ENCODE measurements at places on chromosomes 5 and 9. TPM values are rescaled to one million over a fixed set of nuclear protein-coding genes. Genes with fewer than 3 reads are reported as not detected.

SHB gene
- total RNA-seq, result 27.1 TPM

DMRTA1 gene
- total RNA-seq, result not detected

- no peaks in the 10 kb centered on the region for H3K27me3 ChIP-seq
- no peak overlapping the region for H3K27ac ChIP-seq
- H3K4me1 ChIP-seq, result no peaks in the 10 kb centered on the region
- no peaks in the 10 kb centered on the region for H3K36me3 ChIP-seq
- no peak for DNase-seq
Measured at GRCh38 chr9:7338586-7339281, 460.8 kb downstream of the DMAC1 start.

- H3K27me3 ChIP-seq, result no peaks in the 10 kb centered on the region
- no peak for DNase-seq
- H3K4me1 ChIP-seq, result no peaks in the 10 kb centered on the region
- H3K36me3 ChIP-seq, result no peaks in the 10 kb centered on the region
- H3K4me3 ChIP-seq, result no peak overlapping the region
- no peak overlapping the region for H3K27ac ChIP-seq
Measured at GRCh38 chr5:12885018-12885417, 980.8 kb upstream of the CTNND2 start.

DNA sequence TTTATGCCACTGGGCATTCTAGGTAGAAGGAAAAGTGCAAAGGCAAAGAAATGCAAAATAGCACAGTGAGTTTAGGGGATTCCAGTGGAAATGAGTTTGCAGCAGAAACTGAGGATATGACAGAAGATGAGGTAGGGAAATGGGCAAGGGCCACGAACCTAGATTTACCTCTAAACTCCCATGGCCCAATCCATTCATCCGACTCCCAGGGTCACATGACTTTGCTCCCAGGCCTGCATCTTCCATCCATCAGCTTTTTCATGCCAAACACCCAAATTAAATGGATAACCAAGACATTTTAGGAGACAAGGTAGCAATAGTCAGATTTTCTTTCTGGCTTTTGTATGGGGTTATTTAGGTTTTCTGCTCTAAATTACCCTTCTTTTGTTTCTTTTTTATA is 22.2 kb upstream of the FABP6 start:
- H3K4me1 ChIP-seq, result no peaks in the 10 kb centered on the region
- H3K27ac ChIP-seq, result no peak overlapping the region
- H3K27me3 ChIP-seq, result no peaks in the 10 kb centered on the region
- no peak overlapping the region for H3K4me3 ChIP-seq
- no peak for DNase-seq

DNA sequence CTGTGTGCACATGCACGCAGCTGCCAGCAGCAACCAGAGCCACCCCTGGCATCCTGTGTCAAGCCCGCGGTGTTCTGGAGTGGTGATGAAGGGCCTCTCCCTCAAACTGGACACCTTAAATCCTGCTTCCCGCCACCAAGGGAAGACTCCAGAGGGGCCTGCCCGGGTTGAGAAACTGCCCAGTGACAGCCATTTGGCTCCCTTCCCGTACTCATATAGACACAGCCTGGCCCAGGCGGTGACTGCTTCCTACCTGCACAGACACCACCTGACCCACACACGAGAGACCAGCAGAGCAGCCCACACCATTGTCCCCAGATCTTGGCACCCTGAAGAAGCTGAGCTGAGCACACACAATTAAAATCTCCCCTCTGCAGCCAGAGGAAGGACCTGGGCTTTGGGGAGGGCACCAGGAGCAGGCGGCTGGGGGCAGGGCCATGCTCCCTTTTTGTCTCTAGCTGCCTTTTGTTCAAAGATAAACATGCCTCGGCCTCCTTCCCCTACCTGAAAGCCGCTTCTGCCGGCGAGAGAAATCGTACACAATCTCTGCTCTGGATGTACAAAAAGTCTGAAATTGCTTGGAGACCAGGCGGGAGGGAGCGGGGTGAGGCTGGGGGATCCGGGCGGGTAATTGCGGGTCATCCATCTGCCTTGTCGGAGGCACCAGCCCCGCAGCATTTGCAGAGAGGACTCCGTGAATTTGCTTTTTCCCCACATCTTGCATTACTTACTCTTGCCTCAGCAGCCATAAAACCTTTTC is 78.4 kb downstream of the TSPAN17 start:
- no peak overlapping the region for H3K27ac ChIP-seq
- no peaks in the 10 kb centered on the region for H3K36me3 ChIP-seq
